Sigmoid colon (tissue), 7 donors: ENCODE measurements at places on chromosomes 3 and 15. TPM values are rescaled to one million over a fixed set of nuclear protein-coding genes. Genes with fewer than 3 reads are reported as not detected.
A peak's percentile ranks its signal among the peaks of the same experiment; 100 is the strongest.

- peak; percentile 68 for DNase-seq
Observed at GRCh38 chr3:14525685-14526631, 14.2 kb downstream of the GRIP2 start.

DNA sequence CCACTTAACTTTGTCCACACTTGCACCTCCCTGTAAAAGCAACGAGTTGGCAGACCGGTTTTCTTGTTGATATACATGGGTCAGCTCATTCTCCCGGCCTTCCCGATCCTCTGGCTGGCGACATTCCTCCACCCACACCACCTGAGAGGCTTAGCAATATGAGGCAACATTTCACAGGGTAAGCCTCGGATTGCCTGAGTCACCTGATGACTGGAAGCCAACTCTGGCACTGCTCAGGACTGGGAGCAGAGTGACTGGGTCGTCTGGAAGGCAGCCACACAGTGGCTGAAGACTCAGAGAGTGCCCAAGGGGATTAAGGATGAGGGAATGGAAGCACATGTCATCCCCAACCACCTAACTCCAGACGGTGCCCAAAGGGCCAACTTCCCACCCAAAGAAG lies 9.8 kb downstream of the HOMER2 start:
- DNase-seq = no peak

DNA sequence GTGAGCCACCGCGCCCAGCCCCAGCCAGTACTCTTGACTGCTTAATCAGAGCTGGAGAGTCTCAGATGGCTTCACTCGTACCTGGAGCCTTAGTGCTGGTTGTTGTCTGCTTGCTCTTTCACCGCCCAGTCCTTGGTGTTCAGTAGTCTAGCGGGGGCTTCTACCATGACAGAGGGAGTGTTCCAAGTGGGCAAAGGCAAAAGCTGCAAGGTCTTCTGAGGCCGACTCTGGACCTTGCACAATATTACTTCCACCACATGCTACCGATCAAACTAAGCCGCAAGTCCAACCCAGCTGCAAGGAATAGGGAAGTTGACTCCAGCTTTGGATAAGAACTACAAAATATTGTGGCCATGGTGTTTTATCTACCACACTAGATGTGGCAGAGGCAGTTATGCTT lies 6.6 kb downstream of the PARL start:
- DNase-seq = no peak

GRCh38 chr3:174170248-174170647 lies 688.9 kb upstream of the NAALADL2 start:
- DNase-seq = no peak

STIMATE gene
- total RNA-seq = 17.2 TPM

GRCh38 chr3:27905625-27906024 lies 183.5 kb upstream of the EOMES start:
- no peak for DNase-seq

DNA sequence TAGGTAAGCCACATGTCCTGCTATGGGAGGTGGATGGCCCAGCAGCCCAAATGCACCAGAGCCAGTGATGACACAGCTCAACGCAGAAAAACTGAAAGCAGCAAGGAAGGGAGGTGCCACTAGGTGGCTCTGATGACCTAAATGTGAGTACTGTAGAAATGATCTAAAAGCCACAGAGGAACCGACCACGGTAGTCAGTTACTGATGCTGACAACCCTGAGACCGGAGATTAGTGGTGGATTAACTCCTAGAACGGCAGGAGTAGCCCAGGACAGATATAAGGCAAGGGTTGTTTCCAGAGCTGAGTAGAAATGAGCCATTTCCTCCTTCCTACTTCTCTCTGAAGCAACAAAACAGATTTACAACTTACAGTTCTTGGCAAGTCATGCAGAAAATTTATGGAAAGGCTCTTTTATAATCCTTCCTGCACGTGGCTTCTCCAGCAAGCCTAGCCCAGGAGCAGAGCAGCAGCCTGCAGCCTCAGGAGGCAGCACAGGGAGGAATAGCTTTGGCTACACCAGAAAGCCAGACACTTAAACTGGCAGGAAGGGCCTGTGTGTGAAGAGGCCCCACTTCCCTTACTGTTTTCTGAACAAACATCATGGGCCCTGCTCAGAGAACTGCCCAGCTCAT lies 13.1 kb downstream of the FBXL22 start:
- peak; percentile 90 for DNase-seq

CCDC80 gene
- 52.3 TPM for total RNA-seq

- DNase-seq = no peak
Observed at GRCh38 chr3:98788651-98789050, 25.5 kb downstream of the ST3GAL6 start.

- DNase-seq = no peak
Observed at GRCh38 chr3:196793246-196793645, 53.6 kb downstream of the PAK2 start.

GRCh38 chr3:74539876-74540275 lies 74.6 kb downstream of the CNTN3 start:
- DNase-seq = no peak

ADGRG7 gene
- not detected for total RNA-seq

- DNase-seq = no peak
Observed at GRCh38 chr3:82610236-82610635, 848.8 kb upstream of the GBE1 start.

GRCh38 chr3:140358686-140359085 lies 319.2 kb upstream of the TRIM42 start:
- DNase-seq = no peak

DNA sequence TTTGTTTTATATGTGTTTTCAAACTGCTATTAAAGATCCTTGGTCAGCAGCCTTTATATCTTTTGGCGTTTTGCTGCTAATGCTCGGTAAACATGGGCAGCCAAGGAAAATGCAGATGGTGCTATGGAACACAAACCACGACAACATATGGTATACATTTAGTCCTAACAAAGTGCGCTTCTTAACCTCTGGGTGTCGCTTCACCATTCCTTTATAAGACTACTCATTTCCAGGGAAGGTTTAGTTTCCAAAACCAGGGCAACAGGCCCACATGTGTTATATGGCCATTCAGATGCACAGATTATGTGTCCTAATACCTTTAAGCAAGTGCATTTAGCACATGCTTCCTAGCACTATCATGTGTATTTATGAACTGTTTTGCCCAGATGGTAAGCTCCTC lies 14.7 kb downstream of the SHOX2 start:
- DNase-seq = no peak

- no peak for DNase-seq
Observed at GRCh38 chr3:148582126-148582525, 115.6 kb upstream of the AGTR1 start.

DNA sequence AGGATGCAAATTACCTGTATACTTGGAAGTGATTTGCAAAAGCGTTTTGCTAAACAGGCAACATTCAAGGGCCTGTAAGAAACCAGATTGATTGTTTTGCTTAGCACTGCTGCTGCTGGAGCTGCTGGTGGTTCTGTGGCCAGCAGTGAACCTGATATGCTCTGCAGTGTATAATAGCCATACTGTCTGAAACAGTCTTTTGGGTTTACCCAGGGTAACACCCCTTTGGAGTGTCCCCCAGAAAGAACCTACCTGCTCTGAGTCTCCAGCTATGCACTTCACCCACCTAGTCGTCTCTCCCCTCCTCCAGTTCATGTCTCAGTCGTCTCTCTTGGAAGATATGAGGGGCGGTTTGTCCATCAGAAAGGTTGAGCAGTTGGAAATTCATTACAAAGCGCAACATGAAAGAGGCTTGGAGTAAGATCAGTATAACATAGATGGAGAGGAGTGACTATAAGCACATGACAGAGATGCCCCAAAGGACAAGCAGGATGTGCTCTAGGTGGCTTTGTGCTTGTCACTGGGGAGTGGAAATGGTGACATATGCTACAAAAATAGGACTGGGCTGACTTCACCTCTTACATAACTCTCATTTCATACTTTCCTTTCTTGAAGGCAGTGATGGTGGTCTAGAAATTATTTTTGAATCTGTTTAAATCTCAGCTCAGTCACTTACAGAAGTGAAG lies 3.8 kb downstream of the MKRN2 start:
- no peak for DNase-seq

COX5A gene
- total RNA-seq = 88.9 TPM

GRCh38 chr3:125120379-125121122 lies 64.8 kb upstream of the HEG1 start:
- DNase-seq = no peak

DNA sequence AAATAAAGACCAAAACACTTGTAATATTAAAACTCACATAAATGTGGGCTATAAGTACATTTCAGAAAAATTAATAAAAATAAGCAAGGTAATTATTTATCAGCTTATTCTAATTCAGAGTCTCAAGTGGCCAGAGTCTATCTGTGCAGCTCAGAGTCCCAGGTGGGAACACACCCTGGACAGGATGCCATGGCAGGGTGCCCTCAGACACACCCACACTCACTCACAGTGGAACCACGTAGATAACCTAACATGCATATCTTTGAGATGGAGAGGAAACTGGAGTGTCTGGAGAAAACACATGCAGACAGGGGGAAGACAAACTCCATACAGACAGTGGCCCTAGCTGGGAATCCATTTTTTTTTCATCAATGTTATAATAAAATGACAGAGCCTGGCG lies 37.2 kb downstream of the FSIP1 start:
- DNase-seq = no peak

DNA sequence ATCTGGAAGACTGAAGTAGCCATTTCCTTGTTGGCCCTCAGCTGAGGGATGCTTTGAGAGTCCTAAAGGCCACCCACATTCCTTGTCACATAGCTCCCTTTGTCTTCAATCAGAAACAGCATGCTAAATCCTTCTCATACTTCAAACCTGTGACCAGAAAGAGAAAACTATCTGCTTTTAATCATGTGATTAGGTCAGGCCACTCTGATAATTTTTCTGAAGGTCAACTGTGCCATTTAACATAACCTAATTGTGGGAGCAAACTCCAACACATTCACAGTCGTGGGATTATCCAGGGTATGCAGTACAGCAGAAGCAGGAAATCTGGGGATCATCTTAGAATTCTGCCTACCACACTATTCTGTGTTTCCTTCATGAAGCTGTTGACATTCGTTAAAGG lies 223.9 kb upstream of the NR2E3 start:
- DNase-seq = no peak

CEMIP gene
- not detected for total RNA-seq

GRCh38 chr15:56838085-56838484 lies 80.4 kb upstream of the TCF12 start:
- DNase-seq = no peak

GHRL gene
- not detected for total RNA-seq

DPH6 gene
- total RNA-seq = 10.5 TPM

NPAP1 gene
- not detected for total RNA-seq

DNA sequence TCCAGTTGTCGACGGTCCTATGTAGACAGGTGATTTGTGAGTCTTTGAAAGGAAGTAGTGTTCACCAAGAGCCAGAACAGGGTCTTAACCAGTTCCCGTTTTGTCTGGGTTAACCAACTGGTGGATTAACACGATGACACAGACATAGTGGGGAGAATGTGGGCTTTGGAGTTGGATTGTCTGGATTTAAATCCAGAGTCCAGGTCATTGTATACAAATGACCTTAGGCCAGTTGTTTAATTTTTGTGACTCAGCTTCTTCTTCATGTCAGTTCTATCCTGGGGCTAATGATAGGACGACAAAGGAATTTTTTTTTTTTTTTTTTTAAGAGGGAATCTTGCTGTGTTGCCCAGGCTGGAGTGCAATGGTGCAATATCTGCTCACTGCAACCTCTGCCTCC lies 126.7 kb downstream of the LPP start:
- no peak for DNase-seq

RETNLB gene
- total RNA-seq = not detected

DNA sequence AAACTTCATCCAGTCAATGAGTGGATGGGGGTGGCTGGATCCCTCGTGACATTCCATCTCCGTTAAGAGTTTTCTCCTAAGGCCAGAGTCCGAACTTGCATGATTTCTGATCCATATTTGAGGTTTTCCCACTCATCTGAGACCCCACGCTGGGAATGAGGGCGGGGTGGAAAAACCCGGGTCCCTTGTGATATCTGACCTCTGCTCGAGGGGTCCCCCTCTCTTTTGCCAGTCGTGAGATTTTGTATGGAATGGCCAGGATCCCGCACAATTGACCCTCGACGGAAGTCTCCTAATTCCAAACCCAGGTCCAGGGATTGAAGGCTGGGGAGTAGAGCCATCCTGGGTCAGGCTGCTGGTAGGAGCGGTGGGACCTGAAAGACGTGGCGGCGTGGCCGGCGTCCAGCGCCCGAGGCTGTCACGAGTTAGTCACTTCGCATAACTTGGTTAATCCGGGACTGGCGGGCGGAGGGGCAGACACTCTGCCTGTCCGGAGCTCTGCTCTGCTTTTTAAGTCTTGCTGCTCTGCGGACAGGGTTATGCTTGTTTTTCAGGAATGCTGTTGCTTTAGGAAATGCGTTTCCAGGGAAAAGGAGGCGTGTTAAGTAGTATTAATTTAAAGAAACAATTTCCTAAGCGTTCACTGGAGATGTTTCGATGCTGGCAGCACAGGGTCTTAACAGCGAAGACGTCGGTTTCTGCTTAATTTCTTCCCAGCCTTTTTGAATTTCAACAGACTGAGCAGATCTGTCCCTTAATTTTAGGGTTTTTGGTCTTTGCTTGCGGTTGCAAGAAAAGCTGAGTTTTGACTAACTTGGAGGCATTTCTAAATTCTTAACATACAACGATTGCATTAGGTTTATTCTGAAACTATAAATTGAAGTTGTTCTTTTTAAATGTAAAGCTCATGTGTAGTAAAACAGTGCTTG lies 69.7 kb upstream of the LRRFIP2 start:
- DNase-seq = peak; percentile 92

GRCh38 chr3:52857864-52858263 lies 23.0 kb upstream of the MUSTN1 start:
- DNase-seq = no peak

SLC12A8 gene
- 0.33 TPM for total RNA-seq

GRCh38 chr15:80695099-80695910 lies at the start of gene ABHD17C:
ABHD17C (plus strand) TSS chr15:80695310; CDS start chr15:80695430, 120 bp downstream.
- DNase-seq = peak; percentile 72

DNA sequence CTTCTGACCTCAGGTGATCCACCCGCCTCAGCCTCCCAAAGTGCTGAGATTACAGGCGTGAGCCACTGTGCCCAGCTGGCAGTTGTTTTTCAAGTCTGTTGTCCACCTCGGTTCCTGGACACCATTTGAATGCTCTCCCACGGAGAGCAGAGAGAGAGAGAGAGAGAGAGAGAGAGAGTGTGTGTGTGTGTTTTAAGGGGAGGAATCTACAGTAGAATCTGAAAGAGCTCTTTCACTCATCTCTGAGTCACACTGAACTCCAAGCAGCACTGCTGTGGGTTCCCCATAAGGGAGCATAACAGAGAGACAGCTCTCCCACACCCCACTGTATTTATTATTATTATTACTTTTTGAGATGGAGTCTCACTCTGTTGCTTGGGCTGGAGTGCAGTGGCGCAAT lies 156.6 kb downstream of the RPLP1 start:
- DNase-seq = no peak

- DNase-seq = no peak
Observed at GRCh38 chr3:24167429-24167828, 222.3 kb downstream of the NR1D2 start.
